ENCODE measurements at places on chromosomes 11 and 22. TPM values are rescaled to one million over a fixed set of nuclear protein-coding genes. Genes with fewer than 3 reads are reported as not detected.

- no peak overlapping the region for H3K4me3 ChIP-seq
- DNase-seq, result no peak
- H3K4me1 ChIP-seq, result no peaks in the 10 kb centered on the region
- H3K36me3 ChIP-seq, result peaks cover 1% of the 10 kb centered on the region
- no peak overlapping the region for H3K27ac ChIP-seq
These were observed 4.3 kb downstream of the LRFN4 start for GRCh38 chr11:66861038-66861773.

DNA sequence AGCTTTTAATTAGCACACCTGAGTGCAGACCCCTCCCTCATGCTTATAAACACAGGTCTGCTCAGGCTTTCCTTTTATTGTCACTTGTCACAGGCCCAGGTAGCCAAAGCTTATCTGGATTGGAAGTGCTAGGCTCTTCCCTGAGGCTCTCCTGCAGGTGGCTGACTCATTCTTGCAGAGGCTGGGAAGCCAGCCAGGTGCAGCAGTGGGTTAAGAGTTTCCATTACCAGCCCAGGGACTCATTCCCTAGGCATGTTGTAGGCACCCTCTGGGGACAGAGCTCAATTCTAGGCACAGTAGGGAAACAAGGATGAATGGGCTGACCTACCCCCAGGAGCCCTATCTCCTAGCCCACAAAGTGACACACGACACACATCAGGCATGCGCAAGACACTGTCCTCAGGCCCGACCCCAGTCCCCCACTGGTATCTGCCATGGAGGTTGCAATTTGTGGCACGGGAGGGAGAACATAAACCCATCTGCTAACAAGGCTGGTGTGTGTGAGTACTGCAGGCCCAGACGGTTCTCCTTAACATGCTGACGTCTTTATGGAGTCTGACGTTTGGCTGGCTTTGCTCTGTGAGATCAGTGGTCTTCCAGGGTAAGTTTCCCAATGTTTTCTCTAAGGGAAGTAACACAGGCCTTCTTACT lies 94.2 kb downstream of the ABTB2 start:
- peaks cover 7% of the 10 kb centered on the region for H3K27me3 ChIP-seq
- H3K4me3 ChIP-seq, result no peak overlapping the region
- no peaks in the 10 kb centered on the region for H3K36me3 ChIP-seq
- H3K27ac ChIP-seq, result no peak overlapping the region
- no peak for DNase-seq

MYBPC3 gene
- total RNA-seq, result not detected

- peak overlapping the region; percentile 9 for H3K4me3 ChIP-seq
- no peaks in the 10 kb centered on the region for H3K27me3 ChIP-seq
- H3K4me1 ChIP-seq, result peaks cover 40% of the 10 kb centered on the region
- H3K27ac ChIP-seq, result peak overlapping the region; percentile 63
These were observed 20.3 kb upstream of the MALAT1 start for GRCh38 chr11:65478388-65479183.

DNA sequence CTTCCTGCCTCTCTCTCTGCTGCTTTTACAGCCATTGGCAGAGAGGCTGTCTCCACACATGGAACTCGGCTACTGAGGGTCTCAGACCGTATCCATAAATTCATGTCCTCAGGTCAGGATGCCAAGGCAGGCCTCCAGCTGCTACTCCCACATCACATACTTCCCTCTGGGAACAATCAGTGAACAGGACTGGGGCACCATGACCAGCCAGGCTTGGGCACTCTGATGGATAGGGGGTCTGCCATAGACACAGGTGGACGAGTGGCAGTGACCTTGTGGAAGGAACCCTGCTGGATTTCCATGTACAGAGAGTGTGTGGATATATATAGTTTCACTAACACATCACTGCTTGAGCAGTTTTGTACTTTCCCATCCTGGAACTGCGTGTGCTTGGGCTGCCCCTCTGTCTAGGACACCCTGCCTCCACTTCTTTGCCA lies 97.7 kb upstream of the PARVA start:
- DNase-seq, result no peak
- no peaks in the 10 kb centered on the region for H3K27me3 ChIP-seq
- H3K4me3 ChIP-seq, result no peak overlapping the region
- H3K36me3 ChIP-seq, result no peaks in the 10 kb centered on the region

TCN2 gene
- total RNA-seq, result 0.44 TPM

DNA sequence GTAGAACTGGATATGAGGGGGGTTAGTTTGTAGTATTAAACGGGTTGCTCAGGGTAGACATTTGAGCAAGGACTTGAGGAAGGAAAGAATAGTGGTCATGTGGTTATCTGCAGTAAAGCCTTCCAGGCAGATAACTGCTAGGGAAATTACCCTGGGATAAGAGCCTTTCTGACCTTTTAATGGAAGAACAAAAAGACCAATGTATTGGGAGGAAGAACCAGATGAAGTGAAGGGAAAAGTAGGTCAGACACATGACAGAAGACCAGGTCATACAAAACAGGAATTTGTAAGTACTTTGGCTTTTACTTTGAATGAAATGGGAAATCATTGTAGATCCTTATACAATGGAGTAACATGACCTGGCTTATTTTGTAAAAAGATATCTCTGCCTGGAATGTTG lies 241.9 kb upstream of the CTSC start:
- H3K4me3 ChIP-seq, result no peak overlapping the region
- H3K4me1 ChIP-seq, result no peaks in the 10 kb centered on the region
- H3K27me3 ChIP-seq, result peaks cover 10% of the 10 kb centered on the region

- no peaks in the 10 kb centered on the region for H3K27me3 ChIP-seq
- no peaks in the 10 kb centered on the region for H3K4me1 ChIP-seq
- no peak overlapping the region for H3K4me3 ChIP-seq
- DNase-seq, result no peak
- H3K36me3 ChIP-seq, result peaks cover 5% of the 10 kb centered on the region
- H3K27ac ChIP-seq, result no peak overlapping the region
These were observed 12.4 kb downstream of the TTC38 start for GRCh38 chr22:46280063-46280817.

SOX10 gene
- total RNA-seq, result not detected

DNA sequence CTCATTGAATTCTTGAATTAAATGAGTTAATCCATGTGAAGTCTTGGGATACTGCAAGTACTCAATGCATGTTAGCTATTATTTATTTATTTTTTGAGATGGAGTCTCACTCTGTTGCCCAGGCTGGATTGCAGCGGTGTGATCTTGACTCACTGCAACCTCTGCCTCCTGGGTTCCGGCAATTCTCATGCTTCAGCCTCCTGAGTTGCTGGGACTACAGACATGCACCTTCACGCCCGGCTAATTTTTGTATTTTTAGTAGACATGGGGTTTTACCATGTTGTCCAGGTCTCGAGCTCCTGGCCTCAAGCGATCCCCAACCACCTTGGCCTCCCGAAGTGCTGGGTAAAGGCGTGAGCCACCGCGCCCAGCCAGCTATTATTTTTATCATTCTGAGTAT lies 9.4 kb downstream of the MMP7 start:
- DNase-seq, result no peak
- no peak overlapping the region for H3K27ac ChIP-seq
- H3K4me3 ChIP-seq, result no peak overlapping the region
- H3K36me3 ChIP-seq, result no peaks in the 10 kb centered on the region
- H3K4me1 ChIP-seq, result peaks cover 6% of the 10 kb centered on the region
- H3K27me3 ChIP-seq, result peaks cover 30% of the 10 kb centered on the region

MUC5B gene
- total RNA-seq, result not detected

- peaks cover 89% of the 10 kb centered on the region for H3K27me3 ChIP-seq
- H3K36me3 ChIP-seq, result no peaks in the 10 kb centered on the region
- H3K4me3 ChIP-seq, result no peak overlapping the region
These were observed 4.7 kb upstream of the KDELR3 start for GRCh38 chr22:38462960-38463784.

DNA sequence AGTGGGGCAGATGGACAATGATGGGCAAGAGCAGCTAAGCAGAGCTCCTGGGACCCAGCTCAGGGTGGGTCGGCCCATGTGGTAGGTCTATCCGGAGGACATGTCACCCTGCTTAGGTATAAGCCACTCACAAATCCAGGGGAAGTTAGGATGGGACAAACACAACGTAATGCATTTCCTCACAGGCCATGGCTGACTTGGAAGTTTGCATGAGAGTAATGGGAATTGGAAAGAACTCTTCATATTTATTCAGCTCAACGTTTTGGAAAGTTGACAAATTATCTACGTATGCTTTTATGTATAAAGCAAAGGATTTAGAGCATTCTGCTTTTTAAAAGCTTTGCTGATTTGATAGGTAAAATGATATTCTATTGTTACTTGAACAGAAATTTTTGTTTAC lies 74.9 kb downstream of the SMCO4 start:
- no peak for DNase-seq
- H3K27me3 ChIP-seq, result no peaks in the 10 kb centered on the region
- no peak overlapping the region for H3K4me3 ChIP-seq
- H3K27ac ChIP-seq, result no peak overlapping the region
- no peaks in the 10 kb centered on the region for H3K4me1 ChIP-seq
- H3K36me3 ChIP-seq, result no peaks in the 10 kb centered on the region

NLRP14 gene
- total RNA-seq, result 0.12 TPM

GRCh38 chr11:17828311-17828751 lies 93.8 kb downstream of the KCNC1 start:
- no peaks in the 10 kb centered on the region for H3K36me3 ChIP-seq
- H3K27ac ChIP-seq, result no peak overlapping the region
- H3K4me3 ChIP-seq, result no peak overlapping the region
- no peak for DNase-seq

- H3K27ac ChIP-seq, result no peak overlapping the region
- peaks cover 11% of the 10 kb centered on the region for H3K27me3 ChIP-seq
- H3K36me3 ChIP-seq, result no peaks in the 10 kb centered on the region
- no peaks in the 10 kb centered on the region for H3K4me1 ChIP-seq
- no peak overlapping the region for H3K4me3 ChIP-seq
These were observed 144.9 kb upstream of the SESN3 start for GRCh38 chr11:95375886-95376285.

DNA sequence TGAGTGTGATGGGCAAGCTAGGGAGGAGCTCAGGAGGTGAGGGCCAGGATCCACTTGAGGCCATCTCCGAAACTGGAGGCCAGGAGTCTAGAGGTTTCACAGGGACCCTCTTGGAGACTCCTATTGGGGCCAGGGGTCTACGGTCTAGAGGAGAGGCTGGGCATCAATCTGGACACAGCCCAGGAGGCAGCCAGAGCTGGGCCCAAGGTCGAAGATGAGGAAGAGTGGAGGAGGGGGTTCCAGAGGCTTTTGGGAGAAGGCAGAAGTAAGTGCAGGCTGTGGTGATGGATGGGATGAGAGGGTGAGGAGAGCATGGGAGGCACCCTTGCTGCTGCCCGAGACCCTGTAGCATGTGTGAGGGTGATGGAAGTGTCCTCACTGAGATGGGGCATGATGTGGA lies 56.6 kb downstream of the LRRC32 start:
- no peaks in the 10 kb centered on the region for H3K36me3 ChIP-seq
- H3K27me3 ChIP-seq, result no peaks in the 10 kb centered on the region
- H3K27ac ChIP-seq, result no peak overlapping the region
- DNase-seq, result no peak
- H3K4me3 ChIP-seq, result no peak overlapping the region

GRCh38 chr22:40404251-40405177 lies 34.1 kb downstream of the SGSM3 start:
- no peak overlapping the region for H3K27ac ChIP-seq
- H3K36me3 ChIP-seq, result no peaks in the 10 kb centered on the region
- no peak for DNase-seq
- no peak overlapping the region for H3K4me3 ChIP-seq

TEX54 gene
- 1.5 TPM for total RNA-seq

- peaks cover 2% of the 10 kb centered on the region for H3K36me3 ChIP-seq
- H3K27ac ChIP-seq, result no peak overlapping the region
- DNase-seq, result no peak
- H3K4me3 ChIP-seq, result no peak overlapping the region
- H3K27me3 ChIP-seq, result no peaks in the 10 kb centered on the region
- no peaks in the 10 kb centered on the region for H3K4me1 ChIP-seq
These were observed 12.1 kb upstream of the SIGIRR start for GRCh38 chr11:426851-427250.

MALAT1 gene
- 8,391 TPM for total RNA-seq

APOA5 gene
- total RNA-seq, result not detected

DNA sequence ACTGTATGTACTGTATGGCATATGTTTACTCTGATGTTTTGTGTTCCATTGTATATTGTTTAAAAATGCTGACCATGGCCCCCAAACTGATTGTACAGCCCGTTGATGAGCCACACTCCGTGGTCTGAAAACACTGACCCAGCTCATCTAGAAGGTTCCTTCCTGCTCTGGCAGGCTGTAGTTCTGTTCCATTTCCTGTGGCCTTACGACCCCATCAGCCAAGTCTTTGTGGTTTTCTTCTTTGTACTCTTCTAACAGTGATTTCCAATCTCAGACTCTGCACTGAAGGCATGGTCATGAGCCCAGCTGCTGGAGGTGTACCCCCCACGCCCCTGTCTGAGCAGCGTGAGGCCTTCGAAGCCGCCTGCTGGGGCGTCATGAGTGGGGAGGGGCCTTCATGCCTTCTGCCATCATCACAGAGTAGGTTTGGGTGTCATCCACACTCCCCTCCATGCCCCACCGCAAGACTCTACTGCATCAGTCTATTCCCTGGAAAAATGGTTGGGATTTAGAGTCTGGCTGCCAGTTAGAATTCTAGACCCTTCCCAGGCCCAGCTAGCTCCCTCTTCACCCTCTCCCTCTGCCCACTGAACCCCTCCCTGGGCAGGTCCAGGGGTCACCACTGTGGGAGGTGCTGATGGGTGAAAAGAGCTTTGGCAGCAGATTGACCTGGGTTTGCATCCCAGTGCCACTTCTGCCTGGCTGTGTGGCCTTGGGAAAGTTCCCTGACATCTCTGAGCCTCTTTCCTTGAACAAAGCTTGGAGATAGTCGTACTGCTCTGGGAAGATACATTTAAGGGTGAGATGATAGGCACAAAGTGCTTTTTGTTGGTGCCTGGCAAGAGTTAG lies 11.3 kb upstream of the C11orf96 start:
- no peak overlapping the region for H3K27ac ChIP-seq
- H3K27me3 ChIP-seq, result peaks cover 12% of the 10 kb centered on the region

- no peaks in the 10 kb centered on the region for H3K4me1 ChIP-seq
- H3K4me3 ChIP-seq, result no peak overlapping the region
- no peaks in the 10 kb centered on the region for H3K27me3 ChIP-seq
- no peak for DNase-seq
- no peak overlapping the region for H3K27ac ChIP-seq
These were observed 1027.7 kb downstream of the OPCML start for GRCh38 chr11:132504501-132505041.

ALDH3B1 gene
- total RNA-seq, result 0.10 TPM

TMEM184B gene
- 27.5 TPM for total RNA-seq

PATE4 gene
- total RNA-seq, result not detected

PTPRCAP gene
- 119 TPM for total RNA-seq

CASP5 gene
- total RNA-seq, result not detected
